Naive thymus-derived CD8-positive, alpha-beta T cell (primary cell): ENCODE measurements at places on chromosomes 4 and X.

DNA sequence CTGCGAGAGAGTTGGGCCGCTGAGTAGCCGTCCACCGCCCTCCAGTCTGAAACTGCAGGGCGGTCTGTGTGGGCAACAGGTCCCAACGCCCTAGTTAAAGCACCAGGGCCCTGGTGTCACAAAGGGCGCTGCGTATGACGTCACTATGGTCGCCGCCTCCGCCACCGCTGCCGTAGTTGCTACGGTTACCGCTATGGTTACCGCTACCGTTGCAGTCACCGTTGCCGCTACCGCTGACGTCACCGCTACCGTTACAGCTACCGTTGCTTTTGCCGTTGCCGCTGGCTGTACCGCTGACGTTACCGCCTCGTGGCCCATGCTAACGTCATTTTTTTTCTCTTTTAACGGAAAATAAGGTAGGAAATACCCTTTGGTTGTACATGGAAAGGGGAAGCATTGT is at the start of gene PPP1R2C:
Gene PPP1R2C, minus strand, starts transcription at position 68 of the 400 bp plus-strand sequence. CDS start 84 bp downstream, outside the sequence.
- DNase-seq, result no peak

DNA sequence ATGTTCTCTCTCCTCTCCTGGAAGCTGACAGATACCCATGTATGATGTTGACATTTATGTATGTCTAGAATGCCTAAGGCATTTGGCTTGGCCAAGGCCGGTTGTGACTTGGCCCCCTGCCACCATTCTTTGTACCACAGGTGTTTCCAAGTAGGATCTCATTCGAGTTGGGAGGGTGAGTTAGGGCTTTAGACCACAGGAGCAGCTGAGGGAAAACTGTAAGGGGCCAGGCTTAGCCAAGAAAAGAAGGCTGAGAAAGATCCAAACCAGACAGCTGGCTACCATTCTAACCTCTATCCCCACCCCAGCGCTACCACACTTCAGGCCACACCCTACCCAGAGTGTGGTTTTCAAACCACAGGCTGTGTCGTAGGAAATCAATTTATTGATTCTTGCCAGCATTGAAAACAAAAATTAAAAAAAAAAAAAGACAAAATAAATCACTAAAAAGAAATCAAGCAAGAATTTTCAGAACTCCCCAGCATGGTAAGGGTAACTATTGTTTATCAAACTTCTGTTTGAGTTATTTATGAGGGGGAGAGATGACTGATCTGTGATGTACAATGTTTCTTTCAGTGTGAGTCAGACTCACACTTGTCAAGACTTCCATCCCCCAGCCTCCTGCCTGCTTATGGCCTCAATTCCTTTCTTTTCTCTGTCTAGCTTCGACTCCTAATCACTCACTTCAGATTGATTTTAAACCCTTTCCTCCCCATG is 9.9 kb downstream of the TMSB4X start:
- DNase-seq, result peak; percentile 69

GRCh38 chrX:116230130-116230898 is 59.8 kb downstream of the AGTR2 start:
- DNase-seq, result no peak

DNA sequence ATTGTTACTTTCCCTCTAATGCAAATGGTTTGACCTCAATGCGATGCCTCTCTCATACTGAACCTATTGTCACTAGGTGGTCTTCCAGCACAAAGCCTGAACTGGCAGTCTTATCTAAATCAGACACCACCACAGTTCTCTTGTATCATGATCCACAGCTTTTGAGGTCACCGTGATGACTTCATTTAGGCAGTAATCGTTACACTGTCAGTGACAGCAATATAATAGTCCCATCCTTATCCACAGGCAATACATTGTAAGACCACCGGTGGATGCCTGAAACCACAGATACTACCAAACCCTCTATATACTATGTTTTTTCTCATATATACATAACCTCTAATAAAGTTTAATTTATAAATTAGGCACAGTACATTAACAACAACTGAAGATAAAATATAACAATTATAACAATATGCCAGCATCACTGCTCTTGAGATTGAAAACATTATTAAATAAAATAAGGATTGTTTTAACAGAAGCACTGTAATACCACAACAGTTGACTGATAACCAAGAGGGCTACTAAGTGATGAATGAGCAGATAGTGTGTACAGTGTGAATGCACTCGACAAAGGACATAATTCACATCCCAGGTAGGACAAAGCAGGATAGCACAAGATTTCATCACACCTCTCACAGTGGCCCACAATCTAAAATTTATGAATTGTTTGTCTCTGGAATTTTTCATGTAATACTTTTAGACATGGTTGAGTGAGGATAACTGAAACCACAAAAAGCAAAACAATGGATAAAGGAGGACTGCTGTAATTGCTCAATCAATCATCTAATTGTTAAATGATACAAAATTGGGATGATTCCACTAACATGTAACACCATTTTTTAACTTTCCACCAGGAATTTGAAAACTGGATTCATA is 419.4 kb downstream of the CENPC start:
- DNase-seq, result no peak

DNA sequence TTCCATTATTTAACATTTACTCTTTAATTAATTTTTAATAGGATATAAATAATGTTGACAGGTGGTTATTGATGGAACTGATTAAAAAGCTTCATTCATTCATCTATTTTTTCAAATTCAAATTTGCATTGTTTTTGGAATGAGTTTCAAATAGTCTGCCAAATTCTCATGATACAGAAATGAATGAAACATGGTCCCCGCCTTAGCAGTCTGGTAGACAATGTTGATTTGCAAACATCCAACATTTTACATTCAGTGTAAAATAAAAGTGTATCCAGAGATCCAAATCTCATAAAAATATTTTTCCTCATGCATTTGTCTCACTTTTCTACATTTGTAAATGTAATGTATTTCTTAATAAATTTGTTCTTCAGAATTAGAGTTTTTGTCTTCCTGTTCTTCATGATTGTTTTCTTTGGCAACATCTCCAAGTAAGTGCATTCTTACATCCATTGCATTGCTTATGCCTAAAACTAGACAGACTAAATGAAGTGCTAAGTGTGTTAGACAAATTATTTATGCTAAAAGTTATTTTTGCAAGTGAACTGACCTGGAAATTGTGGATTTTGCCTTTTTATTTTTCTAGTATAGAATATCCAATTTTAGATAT is 142.3 kb downstream of the PCDH18 start:
- no peak for DNase-seq

DNA sequence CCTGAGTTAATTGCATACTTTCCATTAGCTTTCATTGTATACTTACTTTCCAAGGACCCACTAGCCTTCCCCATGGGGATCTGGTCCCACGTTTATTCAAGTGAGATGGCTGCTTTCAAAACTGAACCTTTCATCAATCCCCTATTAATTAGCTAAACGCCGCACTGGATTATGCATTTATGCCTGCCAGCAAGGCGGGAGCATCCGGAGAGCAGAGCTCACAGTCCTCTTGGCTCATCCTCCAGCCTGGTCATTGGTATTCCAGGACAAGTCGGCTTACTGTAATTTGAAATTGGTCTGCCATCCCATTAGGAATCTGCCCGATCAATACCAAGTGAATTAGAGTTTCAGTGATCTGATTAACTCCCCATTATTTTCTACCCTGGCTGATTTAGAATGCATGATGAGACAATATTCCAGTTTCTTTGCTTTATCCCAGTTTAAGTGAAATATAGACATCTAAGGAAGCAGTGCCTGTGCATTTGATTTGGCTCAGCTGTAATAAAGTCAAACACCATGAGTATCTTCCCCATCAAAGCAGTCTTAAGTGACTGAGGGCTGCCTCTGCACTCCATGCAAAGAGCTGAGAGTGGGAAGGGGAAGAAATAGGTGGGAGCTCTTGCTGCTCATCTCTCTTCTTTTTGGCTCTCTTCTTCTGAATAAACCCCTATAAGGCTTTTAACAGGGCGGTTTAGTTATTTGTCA is 411.4 kb downstream of the GPAT3 start:
- DNase-seq, result no peak

DNA sequence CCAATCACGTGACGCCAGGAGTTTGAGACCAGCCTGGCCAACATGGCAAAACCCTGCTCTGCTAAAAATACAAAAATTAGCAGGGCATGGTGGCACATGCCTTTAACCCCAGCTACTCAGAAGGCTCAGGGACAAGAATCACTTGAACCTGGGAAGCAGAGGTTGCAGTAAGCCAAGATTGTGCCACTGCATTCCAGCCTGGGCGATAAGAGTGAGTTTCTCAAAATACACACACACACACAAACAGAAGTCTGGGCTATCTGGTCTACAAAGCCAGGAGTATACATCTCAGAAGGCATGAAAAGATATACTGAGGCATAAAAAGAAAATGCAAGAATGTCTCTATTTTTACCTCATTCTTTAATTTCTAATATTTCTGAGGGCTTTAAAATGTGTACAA is 11.3 kb downstream of the YTHDC1 start:
- DNase-seq, result no peak

- DNase-seq, result peak; percentile 49
Measured at GRCh38 chrX:30735839-30736238, 82.6 kb downstream of the GK start.

GRCh38 chrX:11564546-11564945 is 101.2 kb downstream of the ARHGAP6 start:
- DNase-seq, result no peak

DNA sequence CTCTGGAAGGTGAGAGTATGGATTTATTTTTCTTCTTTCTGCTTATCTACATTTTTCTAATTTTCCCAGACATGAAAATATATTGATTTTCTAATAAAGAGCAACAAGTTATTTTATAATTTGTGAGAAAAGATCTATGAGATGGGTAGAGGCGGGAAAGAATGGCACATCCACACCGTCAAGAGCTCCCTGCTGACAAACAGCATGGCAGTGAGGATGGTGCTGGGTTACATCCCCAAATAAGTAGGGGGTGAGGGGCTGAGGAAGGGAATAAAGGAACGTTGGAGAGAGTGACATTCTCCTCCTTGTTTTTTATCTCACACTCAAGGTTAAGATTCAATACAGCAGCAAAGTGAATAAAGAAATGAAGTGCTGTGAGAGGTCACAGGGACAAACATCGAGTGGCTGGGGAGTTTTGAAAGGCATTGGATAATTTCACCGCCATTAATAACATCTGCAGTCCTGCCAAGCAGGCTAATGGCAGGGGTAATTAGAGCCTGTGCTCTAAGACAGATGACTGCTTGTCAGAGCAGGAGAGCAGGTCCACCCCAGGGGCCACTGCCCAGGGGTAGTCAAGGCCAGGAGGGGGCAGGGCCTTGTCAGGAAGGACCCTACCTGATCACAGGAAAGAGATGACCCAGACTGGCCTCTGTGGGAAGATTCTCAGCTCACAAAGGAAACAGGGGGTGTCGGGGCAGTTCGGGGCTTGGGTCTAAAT is 323.8 kb downstream of the FBXW7 start:
- DNase-seq, result no peak

- no peak for DNase-seq
Measured at GRCh38 chrX:155874571-155875244, 6.4 kb upstream of the VAMP7 start.

DNA sequence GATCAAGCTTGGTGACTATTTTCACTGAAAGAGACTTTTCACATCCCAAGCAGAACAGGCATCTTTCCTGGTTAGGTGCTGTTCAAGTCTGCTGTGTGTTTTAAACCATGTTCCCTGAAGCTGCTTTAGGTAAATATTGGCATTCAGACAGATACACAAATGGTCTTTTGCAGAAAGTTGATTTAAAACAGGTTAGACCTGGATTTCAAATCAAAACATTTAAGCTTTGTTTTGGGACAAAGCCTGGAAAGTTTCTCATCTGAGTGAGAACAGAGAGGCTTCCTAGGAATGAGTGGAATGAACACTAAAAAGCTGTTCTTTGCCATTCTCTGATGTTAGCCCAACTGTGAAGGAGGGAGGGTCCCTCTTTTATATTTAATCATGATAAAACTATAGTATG is 10.1 kb downstream of the ANXA3 start:
- no peak for DNase-seq

- DNase-seq, result no peak
Measured at GRCh38 chrX:102341867-102342266, 94.9 kb downstream of the NXF2 start.

DNA sequence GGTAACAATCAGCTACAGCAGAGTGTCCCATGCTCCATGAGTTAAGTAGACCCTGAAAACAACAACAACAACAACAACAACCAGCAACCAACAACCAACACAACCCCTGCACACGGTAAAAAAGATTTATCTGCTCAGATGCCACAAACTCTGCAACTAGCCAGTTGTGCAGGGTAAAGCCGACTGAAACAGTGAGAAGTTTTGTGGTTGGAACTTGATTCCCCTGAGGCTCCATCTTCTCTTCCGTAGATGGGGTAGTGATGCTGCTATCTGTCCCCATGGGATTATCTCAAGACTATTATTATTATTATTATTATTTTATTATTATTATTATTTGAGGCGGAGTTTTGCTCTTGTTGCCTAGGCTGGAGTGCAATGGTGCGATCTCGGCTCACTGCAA is 50.6 kb upstream of the RAPGEF2 start:
- DNase-seq, result no peak

- DNase-seq, result no peak
Measured at GRCh38 chr4:62407534-62407933, 1207.4 kb downstream of the ADGRL3 start.

DNA sequence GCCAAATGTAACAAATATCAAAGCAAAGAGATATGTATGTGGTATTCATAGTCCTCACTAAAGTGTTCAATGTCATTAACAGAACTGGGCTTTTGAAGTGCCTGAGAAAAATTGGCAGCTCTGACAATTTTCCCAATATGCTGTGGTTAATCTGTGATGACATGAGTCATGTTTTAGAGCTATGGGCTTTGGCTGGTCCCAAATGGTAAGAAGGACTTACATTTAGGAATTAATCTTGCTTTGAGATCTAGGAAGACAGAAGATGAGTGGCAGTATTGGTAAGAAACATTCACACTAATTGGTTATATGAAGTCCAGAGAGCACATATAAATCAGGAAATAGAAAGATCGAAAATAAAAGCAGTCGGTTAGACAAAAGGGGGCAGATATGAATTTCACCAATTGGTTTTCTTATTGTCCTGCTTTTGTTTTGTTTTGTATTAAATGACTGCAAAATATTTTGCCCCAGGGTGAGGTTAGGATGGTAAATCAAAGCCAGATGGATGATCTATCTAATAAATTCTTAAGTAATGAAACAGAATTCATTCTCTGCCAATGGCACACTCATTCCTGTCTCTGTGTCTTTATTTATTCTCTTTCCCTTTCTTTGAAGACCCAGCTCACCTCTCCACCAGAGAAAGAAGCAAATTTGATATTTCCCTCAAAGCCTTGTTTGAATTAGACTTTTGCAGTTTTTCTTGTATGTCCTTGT is 993.1 kb downstream of the RPA4 start:
- DNase-seq, result no peak

DNA sequence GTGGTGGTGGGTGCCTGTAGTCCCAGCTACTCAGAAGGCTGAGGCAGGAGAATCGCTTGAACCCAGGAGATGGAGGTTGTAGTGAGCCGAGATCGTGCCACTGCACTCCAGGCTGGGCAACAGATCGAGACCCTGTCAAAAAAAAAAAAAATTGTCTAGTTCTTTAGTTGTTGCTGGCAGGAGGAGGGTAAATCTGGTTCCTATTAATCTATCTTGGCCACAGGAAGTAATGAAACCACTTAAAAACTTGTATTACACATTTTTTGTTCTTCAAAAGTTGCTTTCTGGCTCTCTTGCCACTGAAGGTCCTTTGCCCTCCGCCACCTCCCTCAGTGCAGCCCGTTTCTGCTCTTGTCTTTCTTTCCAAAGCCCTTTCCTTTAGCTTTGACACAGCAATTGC is 102.9 kb upstream of the ARSJ start:
- DNase-seq, result no peak

- DNase-seq, result no peak
Measured at GRCh38 chr4:100872811-100873210, 355.0 kb upstream of the EMCN start.
